MV-4-11 (cell line): ENCODE measurements at places on chromosomes 1 and 21.

- DNase-seq: no peak
Measured at GRCh38 chr21:17191346-17191993, 321.4 kb upstream of the CXADR start.

DNA sequence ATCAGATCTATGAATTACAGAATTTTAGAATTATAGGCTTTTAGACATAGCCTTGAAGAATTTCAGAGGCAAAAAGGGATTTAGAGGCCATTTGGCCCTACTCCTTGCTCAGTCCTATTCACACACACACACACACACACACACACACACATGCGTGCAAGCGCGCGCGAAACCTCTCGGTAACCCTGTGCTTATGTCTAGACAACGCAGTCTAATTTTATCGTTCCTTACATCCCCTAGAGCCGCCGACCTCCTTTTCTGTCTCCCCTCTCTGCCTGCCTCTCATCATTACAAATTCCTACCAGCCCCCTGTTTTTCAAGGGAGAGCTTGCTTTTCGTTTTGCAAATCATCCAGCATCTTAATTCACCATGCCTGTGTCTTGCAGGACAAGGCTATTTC, 252.1 kb downstream of the FOXD2 start:
- no peak for DNase-seq

- DNase-seq: peak; percentile 23
Measured at GRCh38 chr21:35988416-35989137, 71.7 kb downstream of the SETD4 start.

- no peak for DNase-seq
Measured at GRCh38 chr1:1806890-1807289, 28.6 kb upstream of the NADK start.
